NCI-H774 (cell line): ENCODE measurements at places on chromosomes 3 and 15.

- DNase-seq: no peak
These were observed 123.8 kb upstream of the TJP1 start for GRCh38 chr15:29945943-29946596.

DNA sequence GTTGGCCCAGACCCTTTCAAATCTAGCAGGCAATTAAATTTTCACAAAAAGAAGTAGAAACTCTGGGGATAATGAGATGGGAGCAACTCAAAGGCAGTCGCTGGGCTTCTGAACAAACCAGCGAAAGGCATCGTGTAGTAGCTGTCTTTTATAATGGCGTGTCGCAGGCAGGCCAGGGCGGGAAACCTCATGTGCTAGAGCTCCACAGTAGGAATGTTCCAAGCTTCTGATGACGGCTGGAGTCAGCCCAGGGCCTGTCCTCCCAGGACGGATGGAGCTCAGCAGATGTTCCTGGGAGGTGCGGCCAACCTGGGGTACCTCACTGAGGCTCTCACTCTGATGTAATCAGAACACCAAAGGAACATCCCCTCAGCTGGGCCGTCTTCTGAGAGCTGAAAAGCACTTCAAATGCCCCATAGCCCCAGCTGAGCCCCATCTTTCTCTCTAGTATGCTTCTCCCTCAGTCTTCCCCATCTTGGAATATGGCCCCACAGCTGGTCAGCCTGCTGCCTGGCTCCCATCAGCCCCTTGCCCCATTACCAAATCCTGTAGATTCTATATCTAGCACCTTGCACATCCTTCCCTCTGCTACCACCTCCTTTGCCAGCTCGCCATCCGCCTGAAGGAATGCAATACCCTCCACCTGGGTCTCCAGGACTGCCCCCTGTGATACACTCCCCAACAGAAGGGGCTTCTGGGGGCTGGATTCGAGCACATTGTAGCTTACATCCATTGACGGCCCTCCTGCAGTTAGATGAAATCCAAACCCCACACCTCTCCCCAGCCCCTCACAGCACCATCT is 54.9 kb upstream of the ATP2B2 start:
- no peak for DNase-seq

GRCh38 chr15:74825866-74826265 is 561 bp upstream of the CPLX3 start:
- no peak for DNase-seq

- no peak for DNase-seq
These were observed 3.5 kb downstream of the SEMA3F start for GRCh38 chr3:50158530-50159146.

GRCh38 chr3:63462732-63463131 is 184.6 kb downstream of the SYNPR start:
- no peak for DNase-seq

- DNase-seq: no peak
These were observed 772.7 kb downstream of the PDCD6IP start for GRCh38 chr3:34570916-34571705.

GRCh38 chr3:145483992-145484391 is 677.0 kb downstream of the PLOD2 start:
- no peak for DNase-seq

DNA sequence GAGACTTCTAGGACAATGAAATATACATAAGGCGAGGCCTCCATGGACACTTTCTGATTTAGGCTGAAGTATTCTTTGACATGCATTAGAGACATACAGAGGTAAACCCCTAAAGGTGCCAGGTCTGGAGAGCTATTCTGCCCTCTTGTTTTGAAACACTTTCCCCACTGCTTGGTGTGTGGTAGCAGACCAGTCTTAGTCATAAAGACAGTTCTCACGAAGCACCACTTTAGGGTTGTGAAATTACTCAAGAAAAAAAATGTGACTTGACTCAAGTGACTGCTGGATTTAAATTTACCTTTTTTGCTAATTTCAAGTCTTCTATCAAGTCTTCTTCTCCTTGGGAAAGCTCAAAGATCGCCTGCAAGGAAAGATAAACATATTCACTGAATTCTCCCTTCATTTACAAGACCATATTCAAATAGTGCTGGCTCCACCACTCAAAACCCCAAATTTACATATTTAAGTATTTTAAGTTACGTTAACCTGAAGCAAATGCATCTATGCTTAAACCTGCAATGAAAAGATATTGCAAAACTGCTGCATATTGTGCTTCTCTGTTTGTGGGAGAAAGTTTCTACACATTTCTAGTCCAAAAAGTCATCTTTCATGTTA is 48.4 kb downstream of the ARHGEF3 start:
- DNase-seq: no peak

DNA sequence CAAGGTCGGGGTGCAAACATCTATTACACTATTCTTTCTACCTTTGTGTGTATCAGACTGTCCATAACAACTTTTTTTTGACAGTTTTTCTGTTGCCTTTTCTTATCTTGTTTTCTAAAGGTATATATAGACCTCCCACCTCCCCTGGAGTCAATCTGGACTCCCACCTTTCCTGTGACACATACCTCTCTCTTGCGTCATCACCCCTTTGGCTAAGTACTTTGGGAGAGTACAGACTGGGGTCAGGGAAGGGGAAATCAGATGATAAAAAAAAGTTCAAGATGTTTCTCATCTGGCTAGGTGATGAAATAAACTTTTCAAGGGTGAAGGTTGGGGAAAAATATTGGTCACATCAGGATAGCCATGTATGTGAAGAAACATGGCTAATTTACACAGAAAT is 17.2 kb downstream of the TSPAN3 start:
- no peak for DNase-seq

- no peak for DNase-seq
These were observed 13.9 kb downstream of the MAPKAPK3 start for GRCh38 chr3:50630877-50631276.

GRCh38 chr3:70315021-70315420 is 2.6 kb upstream of the MDFIC2 start:
- DNase-seq: no peak

DNA sequence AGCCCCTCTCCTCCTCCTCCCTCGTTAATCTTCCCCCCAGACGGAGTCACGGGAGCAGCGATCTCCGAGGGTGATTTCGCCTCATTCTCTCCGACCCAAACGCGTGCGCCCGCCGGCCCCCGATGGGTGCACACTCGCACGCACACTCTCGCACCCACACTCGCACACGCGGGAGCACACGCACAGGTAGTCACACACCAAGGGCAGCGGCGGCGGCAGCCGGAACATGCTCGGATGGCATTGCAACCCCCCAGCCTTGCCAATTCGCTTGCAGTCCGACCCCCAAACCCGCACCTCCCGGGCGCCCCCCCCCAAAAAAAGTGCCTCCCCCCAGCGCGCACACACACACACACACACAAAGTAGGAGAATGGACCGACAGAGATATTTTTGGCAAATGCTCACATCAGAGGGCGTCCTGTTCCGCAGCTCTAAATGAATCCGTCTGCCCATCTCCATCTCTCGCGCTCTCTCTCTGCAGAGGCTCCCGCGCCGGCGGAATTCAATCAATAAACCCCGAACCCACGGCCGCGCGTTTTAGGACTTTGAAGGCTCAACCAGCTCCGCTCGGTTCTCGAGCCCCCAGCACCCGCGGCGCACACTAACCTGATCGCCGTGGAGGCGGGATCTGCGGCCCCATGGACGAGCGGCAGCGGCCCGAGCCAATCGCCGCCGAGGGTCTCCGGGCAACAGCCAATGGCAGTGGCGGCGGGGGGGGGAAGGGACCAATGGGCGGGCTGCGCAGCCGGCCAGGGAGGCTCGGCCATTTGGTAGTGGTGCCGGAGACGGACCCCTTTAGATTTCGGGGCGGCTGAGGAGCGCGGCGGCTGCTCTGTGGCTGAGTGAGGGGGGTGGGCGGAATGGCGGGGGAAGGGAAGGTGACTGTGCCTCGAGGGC is at the start of gene ANP32A:
TSS of gene ANP32A (minus strand) at position 601 of the 895 bp plus-strand sequence. CDS start at position 457, 144 bp downstream.
- DNase-seq: peak; percentile 93

DNA sequence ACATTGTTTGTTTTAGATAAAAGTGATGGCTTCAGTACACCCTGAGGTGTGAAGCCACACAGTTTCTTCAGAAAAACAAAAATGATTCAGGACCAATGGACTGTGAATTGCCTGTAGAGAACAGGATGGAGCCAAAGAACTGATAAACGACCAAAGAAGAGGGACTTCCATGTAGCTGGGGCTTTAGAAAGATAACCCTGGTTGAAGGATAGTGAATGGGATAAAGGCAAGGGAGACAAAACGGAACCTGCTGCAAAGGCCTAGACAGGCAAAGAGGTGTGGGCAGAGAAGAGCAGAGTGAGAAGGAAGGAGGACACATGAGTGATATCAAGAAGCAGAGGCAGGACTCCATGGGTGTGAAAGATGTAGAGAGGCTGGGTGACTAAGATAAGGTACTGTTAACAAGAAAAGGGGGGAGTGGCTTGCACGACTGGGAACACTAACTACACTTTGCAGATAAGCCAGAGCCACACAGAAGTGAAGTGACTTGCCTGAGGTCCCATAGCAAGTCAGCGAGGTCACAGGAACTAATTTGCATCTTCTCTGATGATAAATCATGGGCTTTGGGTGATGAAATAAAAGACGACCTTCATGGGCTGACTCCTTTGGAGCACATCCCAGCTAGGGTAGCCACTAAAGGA is 44.3 kb downstream of the RAB6B start:
- DNase-seq: no peak

GRCh38 chr3:73719861-73720260 is 95.1 kb upstream of the PDZRN3 start:
- no peak for DNase-seq

- DNase-seq: no peak
These were observed 284.9 kb upstream of the IGF1R start for GRCh38 chr15:98363416-98363815.

DNA sequence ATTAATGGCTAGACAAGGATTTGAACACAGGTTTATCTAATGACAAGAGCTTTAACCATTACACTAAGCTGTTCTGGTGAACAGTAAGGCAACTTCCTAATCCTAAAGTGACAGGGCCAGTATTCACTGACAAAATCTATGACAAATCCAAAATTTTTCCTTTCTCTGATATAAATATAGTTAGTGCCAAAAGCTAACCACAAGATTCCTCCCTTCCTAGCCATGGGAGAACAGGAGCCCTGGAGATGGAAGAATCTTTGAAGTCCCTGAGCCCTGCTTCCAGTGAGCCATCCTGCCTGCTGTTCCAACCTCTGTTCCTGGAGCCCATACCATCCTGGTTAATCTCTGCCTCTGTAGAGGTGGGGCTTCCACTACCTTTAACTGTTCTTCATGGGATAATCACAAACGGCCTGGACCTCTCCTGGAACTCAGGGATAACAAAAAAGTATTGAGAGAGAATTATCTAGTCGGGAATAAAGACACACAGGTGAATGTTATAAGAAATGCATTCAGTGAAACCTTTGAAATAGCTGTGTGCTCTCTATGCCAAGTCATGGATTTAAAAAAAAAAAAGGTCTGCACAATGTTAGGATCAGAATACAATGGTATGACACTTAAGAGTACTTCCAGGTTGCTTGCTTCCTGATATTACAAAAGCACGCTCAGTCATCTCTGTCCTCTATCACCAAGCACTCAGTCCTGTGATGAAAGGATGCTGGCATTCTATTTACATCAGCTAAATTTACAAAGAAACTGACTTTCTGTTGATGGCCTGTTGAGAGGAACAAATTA is 235.8 kb downstream of the SUCLG2 start:
- DNase-seq: no peak

- DNase-seq: no peak
These were observed 5.5 kb downstream of the HHLA2 start for GRCh38 chr3:108301695-108302404.

DNA sequence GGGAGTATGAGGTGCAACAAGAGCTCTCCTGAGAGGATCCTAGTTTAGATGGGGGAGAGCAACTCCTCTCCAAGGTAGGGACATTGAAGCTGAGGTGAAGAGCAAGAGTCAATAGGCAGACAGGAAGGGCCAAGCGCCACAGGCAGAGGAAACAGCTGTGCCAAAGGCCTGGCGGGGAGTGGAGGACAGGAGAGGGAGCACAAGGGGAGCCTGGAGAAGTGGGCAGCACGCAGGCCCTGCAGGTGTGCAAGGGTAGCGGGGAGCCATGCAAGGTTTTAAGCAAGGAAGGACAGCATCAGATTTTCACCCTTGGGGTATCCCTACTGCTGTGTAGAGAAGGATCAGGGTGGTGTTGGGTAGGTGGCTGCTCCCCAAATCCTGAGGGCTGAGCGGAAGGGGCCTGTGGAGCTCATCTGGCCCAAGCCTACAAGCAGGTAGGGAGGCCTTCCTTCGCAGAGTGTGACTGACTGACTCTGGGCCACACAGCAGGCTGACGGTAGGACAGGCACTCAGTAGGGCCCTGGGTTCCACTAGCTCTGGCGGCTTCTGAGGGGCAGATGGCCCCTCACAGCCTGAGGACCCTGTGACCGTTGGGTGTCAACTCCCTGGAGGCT is 13.3 kb downstream of the CHST13 start:
- DNase-seq: no peak

- DNase-seq: no peak
These were observed 753 bp downstream of the ITGB5 start for GRCh38 chr3:124886168-124887056.

- DNase-seq: no peak
These were observed 187.3 kb upstream of the NSMCE3 start for GRCh38 chr15:29456964-29457363.

- DNase-seq: no peak
These were observed 33.8 kb upstream of the ACP3 start for GRCh38 chr3:132283440-132283839.

DNA sequence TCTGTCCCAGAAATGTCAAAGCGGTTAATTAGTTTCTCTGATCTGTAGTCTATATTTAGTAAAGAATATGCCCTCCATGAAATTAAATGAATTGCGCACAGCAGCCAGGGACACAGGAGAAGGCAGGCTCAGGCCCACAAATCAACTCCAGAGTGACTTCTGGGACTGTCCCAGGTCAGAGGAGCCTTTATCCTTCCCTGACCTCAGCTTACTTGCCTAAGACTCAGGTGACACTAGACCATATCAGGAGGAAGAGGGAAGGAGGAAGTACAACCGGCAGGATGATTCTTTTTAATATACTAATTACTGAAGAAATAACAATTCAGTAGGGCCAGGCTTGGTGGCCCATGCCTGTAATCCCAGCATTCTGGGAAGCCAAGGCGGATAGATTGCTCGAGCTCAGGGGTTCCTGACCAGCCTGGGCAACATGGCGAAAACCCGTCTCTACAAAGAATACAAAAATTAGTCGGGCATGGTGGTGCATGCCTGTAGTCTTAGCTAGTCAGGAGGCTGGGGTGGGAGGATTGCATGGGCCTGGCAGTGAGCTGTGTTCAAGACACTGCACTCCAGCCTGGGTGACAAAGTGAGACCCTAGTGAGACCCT is 1.8 kb upstream of the GPR15 start:
- DNase-seq: no peak

- no peak for DNase-seq
These were observed 18.4 kb downstream of the TM4SF18 start for GRCh38 chr3:149314807-149315578.

DNA sequence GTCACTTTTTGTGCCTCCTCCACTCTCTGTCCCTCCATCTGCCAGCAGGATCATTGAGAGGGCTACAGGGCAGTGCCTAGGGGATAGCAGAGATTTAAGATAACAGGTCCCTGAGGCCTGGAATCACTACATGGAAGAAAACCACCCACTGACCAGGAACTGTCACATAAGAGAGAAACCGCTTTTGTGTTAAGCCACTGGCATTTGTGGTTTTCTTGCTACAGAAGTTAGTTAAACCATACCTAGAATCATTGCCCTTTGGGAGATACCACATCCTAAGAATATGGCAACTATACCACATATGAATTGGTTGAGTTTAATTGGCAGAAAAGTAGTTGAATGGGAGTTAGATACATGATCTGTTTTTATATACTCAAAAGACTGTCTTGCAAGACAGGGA is 112.8 kb upstream of the LPP start:
- no peak for DNase-seq

- DNase-seq: peak; percentile 32
These were observed 115.5 kb upstream of the C2CD4B start for GRCh38 chr15:62280625-62281024.

- DNase-seq: no peak
These were observed 249.3 kb upstream of the TGFBR2 start for GRCh38 chr3:30356866-30357753.
